Amniotic epithelial cell (primary cell): ENCODE measurements at places on chromosomes 1 and 21.

- peak; percentile 32 for DNase-seq
Observed at GRCh38 chr1:188949701-188950100, 1528.0 kb downstream of the BRINP3 start.

DNA sequence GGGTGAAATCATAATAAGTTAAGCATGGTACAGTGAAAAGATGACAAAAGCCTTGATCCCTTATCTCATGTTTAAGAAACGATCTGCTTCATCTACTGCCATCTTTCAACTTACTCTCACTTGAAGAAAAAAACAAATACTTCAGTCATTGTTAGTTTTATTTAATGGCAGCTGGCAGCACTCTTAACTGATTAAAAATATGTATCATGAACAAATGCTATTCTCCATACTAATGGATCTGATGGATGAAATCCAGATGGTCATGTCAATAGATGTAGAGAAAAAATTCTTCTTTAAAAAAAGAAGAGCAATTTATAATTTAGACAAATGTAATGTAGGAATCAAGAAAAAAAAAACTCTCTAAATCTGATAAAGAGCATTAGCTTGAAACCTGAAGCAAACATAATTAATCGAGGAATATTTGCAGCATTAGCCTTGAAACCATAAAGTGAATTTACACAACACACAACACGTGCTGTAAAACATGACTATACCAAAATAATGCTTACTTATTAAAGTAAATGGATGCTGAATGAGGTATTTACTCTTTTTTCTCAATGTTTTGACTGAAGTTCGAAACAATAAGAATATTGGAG, 579.0 kb upstream of the ADAMTS5 start:
- no peak for DNase-seq

GRCh38 chr21:27480841-27481261, 514.0 kb upstream of the ADAMTS5 start:
- peak; percentile 89 for DNase-seq

GRCh38 chr1:15703562-15703961, 19.4 kb downstream of the PLEKHM2 start:
- DNase-seq: peak; percentile 89

DNA sequence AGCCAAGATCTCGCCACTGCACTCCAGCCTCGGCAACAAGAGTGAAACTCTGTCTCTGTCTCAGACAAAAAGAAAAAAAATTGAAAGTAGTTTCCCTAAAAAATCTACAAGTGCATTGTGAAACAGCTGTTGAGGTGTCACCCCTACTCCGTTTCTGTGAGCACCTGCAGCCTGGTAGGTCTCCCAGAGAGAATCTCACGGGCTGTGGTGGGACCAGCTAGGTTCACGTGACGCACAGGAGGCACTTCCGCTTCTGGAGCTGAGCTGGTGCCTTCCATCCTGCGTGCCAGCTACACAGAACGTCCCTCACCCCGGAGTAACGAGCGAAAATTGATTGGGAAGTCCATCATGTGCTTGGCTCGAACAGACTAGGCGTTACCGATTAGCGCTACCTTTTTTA, 66.8 kb downstream of the COL24A1 start:
- no peak for DNase-seq

DNA sequence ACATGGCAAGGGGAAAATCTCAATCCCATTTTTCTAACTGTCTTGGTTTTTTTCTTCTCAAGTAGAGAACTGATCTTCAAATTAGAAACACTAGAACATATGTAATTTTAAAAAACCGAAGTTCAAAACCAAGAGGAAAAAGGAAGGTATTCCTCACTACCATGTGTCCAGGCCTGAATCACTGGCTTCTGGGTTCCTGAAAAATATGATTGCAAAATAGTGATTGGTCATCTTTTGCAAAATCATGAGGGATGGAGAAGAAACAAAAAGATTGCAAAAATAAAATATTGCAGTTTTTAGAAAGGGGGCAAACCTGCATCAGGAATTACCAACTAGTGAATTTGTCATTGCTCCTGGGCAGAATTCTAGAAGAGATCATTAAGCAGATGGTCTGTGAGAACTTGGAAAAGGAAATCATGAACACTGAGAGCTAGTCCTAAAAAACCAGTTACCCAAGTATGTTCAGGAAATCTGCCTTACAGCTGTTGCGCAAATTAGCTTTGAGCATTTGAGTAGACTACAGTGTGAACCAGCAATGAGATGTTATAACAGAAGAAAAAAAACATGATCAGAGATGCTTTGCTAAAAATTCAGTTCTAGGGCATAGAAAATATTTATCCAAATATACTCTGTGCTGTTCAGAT, 49.4 kb downstream of the SPATA46 start:
- peak; percentile 64 for DNase-seq

DNA sequence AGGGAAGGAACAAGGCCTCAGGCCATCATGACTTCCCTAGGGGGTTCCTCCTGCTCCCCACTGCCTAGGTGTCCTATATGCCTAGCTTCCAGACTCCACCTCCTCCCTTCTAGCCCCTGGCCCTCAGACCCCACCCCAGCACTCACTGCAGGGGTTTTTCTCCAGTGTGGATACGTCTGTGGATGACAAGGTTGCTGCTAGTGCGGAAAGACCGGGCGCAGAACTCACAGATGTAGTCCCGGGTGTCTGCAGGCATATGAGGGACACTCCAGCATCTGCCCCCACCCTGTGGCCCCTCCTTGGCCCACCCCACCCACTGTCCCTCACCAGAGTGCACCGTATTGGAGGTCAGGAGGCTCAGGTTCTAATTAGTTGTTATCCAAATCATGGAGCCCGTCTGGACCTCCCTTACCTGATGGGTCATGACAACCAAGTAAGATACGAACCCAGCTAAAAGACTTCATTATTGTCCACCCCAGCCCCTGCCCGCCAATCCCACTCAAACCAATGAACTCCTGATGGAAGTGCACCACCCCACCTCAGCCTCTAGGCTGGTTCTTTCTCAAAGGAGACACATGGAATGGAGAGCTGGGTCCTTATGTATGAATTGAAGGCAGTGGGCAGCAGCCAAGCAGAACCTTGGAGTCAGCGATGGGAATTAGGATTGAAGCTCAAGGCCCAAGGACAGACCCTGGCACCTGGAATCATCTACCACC, 8.2 kb downstream of the ZNF692 start:
- DNase-seq: no peak

DNA sequence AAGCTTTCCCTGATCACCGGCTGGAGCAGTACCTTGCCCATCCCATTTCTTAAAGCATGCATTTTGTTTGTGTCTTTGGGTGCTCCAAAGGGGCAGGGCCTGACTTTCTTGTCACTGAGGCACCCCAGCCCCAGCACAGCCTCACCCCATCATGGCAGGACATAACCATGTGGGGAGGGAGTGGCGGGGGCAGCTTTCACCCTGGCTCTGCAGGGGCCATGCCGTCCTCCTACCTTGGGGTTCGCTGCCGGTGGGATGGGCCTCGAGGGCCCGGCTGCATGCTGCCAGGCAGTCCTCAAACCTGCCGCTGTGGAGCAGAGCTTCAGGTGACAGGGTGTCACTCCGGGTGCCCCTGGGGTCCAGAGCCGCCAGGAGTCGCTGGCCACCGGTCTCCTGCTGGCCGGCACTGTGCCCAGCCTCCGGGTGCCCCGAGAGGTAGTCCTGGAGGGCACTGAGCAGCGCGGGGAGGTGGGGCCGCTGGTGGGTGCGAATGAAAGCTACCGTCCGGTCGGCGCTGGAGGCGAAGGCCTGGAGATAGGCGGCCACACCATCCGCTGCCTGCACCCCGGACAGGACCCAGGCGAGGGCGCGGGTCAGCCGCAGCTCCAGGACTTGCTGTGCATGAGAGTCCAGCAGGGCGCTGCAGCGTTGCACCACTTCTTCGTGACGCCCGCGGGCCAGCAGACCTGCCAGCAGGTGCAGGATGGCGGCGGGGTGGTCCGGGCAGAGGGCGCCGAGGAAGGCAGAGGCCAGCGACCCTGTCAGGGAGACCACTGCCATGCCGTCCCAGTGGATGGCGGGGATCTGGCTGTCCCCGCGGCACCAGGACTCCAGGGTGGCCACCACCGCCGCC, 1.5 kb downstream of the TTC34 start:
- DNase-seq: no peak

DNA sequence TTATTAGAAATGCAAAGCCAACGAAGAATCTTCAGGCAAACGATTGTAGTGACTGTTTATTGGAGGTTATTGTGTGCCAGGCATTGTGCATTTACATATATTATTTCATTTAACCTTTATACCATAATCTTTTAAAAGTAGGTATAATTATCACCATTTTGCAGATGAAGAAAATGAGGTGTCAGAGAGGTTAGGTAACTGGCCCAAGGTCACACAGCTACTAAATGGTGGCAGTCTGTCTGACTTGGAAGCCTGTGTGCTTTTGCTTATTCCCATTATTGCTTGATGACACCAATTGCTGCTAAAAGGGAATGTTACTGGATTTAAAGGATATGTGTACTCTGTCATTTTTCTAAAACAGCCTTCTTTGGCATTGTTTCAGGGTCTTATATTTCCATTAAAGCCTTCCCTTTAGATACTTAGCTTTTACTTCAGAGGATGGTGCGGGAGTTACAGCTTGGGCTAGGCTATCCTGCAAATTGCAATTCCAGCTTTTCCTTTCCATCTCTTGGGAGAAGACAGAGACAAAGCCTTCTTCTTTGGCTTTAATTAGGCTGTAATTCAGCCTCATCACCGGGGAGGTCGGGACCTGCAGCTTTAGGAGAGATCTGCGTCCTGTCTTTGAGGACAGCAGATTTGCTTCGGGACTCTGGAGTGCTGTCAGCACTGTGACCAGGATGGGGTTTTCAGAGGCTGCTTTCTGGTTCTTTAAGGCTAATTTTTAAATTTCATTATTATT, 37.4 kb upstream of the ERRFI1 start:
- no peak for DNase-seq

GRCh38 chr1:64474665-64475439, 4.9 kb downstream of the CACHD1 start:
- no peak for DNase-seq

- DNase-seq: no peak
Observed at GRCh38 chr1:167802235-167802634, 80.5 kb downstream of the MPZL1 start.

GRCh38 chr1:17561247-17561548, 21.7 kb downstream of the ARHGEF10L start:
- no peak for DNase-seq

- no peak for DNase-seq
Observed at GRCh38 chr21:44478124-44478800, 23.0 kb downstream of the LRRC3 start.

GRCh38 chr21:25188677-25189079, 418.6 kb downstream of the MRPL39 start:
- DNase-seq: no peak

- peak; percentile 89 for DNase-seq
Observed at GRCh38 chr1:115430441-115431158, 92.6 kb upstream of the NGF start.

- DNase-seq: no peak
Observed at GRCh38 chr21:33843216-33843615, 72.4 kb downstream of the ATP5PO start.

- DNase-seq: no peak
Observed at GRCh38 chr1:220149742-220150141, 55.8 kb downstream of the IARS2 start.

DNA sequence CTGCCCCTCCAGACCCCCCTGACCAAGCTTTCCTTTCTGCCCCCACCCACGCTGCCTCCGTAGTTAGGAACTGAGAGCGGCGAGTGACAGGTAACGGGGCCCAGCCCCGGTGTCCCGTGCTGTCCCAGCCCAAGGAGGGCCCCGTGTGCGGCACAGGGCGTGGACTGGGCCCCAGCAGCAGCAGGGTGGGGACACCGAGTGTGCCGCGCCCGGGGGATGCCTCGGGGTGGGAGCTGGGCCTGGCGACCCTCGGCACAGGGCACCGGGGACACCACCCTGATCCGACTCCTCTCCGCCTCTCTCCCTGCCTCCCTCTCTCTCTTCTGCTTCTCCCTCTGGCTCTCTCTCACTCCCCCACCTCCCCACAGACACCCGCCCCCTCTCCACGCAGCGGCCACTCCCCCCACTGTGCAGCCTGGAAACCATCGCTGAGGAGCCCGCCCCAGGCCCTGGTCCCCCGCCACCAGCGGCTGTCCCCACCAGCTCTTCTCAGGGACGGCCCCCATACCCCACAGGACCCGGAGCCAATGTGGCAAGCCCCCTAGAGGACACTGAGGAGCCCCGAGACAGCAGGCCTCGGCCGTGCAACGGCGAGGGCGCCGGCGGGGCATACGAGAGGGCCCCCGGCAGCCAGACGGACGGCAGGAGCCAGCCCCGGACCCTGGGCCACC, 22.7 kb downstream of the PANK4 start:
- DNase-seq: no peak

DNA sequence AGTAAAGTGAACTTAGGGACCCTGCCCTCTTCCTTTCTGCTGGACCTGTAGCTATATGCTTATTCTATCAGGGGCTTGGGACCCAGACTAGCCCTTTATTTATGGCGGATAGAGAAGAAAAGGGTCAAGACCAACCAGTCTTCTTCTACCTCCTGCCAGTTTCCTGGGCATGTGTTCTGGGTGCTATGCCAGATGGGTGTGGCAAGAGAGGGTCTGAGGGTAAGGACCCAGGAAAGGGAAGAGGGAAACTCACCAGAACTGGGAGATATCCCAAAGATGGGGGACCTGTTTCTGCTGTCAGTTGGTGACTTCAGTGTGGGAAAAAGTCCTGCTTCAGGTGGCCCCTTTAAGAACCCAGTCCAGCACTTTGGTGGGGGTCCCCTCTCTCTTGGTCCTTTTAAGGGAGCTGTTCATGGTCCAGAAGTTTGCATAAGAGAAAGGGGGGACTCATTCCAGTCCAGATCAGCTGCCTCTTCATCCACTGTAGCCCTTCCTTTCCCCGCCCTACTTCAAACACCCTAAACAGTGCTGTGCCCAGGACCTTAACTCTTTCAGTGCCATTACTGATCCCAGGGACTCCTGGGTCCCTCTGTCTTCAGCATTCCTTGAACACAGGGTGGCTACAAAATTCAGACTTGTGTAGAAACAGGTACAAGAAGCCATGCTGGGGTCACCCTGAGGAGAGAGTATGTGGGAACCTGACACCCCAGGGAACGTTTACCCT, 18.4 kb downstream of the SSR2 start:
- DNase-seq: no peak

DNA sequence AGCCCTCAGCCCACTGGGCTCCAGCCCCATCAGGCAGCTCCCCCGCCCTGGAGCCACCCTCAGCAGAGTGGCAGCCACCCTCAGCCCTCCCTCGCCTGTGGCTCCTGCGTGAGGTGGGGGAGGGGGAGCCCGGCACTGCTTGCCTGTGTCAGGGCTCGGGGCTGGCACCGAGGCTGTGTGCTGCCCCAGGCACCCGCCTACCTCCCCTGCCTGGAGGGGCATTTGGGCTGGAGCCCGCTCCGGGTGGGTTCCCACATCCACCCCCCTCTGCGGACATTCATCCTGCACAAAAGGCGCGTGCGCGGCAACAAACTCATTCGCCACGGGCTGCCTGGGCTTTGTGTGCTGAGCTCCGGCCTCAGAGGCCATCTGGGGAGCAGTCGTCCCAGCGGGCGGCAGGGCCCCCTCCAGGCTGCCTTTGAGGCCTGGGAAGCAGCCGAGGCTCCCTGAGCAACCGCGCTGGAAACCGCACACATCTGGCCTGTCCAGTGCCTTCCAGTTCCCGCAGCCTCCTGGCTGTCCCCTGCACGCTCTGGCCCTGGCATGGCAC, 12.6 kb upstream of the TNFRSF14 start:
- DNase-seq: no peak

- DNase-seq: no peak
Observed at GRCh38 chr1:175678471-175678870, 64.9 kb downstream of the TNR start.

GRCh38 chr1:51969038-51969705, 21.3 kb downstream of the RAB3B start:
- DNase-seq: peak; percentile 98
